ENCODE measurements at places on chromosomes 6 and 20. TPM values are rescaled to one million over a fixed set of nuclear protein-coding genes. Genes with fewer than 3 reads are reported as not detected.

- peak; percentile 47 for DNase-seq
These were observed 92.9 kb upstream of the SYNDIG1 start for GRCh38 chr20:24376311-24377099.

- no peak for DNase-seq
These were observed 176.5 kb downstream of the SLC16A10 start for GRCh38 chr6:111263837-111264236.

GRCh38 chr6:71537717-71538116, 249.1 kb downstream of the OGFRL1 start:
- DNase-seq, result no peak

Gene HLA-DOA
- total RNA-seq, result 0.72 TPM

- no peak for DNase-seq
These were observed 390.8 kb downstream of the CDKAL1 start for GRCh38 chr6:20924911-20925543.

- DNase-seq, result no peak
These were observed 28.0 kb upstream of the DACT2 start for GRCh38 chr6:168347615-168348014.

Gene LHFPL5
- total RNA-seq, result 0.24 TPM

Gene IMPG1
- total RNA-seq, result 1.2 TPM

Gene PI3
- not detected for total RNA-seq

GRCh38 chr20:18005170-18005989, 36.6 kb downstream of the MGME1 start:
- DNase-seq, result no peak

Gene CD40
- 5.8 TPM for total RNA-seq

GRCh38 chr6:14540276-14540675, 422.7 kb downstream of the CD83 start:
- DNase-seq, result no peak

GRCh38 chr20:37209661-37210314, 30.4 kb upstream of the MROH8 start:
- no peak for DNase-seq
